Stimulated activated CD8-positive, alpha-beta memory T cell treated with anti-CD3 and anti-CD28 coated beads, Interleukin-4, amount 100 ng/mL, for 4 hours (primary cell): ENCODE measurements at places on chromosomes 13 and 19.

- no peak for DNase-seq
Measured at GRCh38 chr13:50355797-50356196, 340.6 kb downstream of the KCNRG start.

GRCh38 chr19:30066781-30067759 lies 125.0 kb downstream of the URI1 start:
- DNase-seq, result no peak

DNA sequence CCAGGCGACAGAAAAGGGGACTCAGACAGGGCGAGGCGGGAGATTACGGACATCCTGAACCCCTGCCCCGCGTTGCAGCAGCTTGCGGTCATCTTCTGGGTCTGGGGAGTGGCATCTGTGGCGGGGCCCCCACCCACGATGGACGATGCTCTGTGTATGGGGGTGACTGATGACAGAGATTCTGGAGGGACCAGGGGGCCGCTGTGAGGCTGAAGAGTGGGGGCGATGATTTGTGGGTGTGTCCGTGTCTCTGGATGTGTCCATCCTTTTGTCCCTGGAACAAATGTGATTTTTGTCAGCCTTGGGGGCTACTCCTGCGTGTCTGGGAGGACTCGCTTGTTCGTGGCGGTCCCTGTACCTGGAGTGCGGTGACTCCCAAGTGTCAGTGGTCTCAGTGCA lies 17.7 kb downstream of the ZNF77 start:
- DNase-seq, result no peak

- no peak for DNase-seq
Measured at GRCh38 chr13:45752510-45752909, 50.4 kb downstream of the CBY2 start.

- DNase-seq, result no peak
Measured at GRCh38 chr13:27770809-27771208, 21.5 kb upstream of the GSX1 start.

DNA sequence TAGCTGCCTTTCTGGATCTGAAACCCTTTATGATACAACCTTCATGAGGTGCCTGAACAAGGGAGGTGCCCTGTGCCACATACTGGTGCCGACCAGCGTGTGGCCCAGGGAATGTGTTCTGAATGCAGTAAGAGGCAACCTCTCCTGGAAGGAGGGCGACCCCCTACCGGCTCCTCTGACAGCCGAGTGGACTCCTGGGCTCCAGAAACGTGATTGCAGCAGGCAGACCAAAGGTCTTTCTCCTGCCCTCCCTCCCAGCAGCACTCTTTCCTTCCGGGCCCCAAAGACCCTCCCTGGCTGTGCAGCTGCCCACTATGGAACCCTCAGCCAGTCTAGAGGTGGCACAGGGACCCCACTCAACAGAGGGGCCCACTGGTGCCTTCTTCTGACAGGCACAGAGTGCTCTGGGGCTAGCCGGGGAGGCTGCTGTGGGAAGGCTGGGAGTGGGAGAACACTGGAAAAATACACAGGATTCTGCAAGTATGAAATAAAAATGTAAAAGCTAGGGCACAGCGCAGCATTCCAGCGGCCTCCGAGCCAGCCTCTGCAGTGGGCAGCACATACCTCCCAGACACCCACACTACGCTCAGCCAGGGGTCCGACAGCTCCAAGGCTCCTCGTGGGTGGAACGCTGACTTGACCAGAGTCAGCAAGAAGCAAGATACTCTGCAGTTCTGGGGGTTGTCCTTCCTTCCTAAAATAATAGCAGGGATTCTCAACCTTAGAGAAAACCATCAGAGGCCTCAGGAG lies 14.9 kb downstream of the SH3GL1 start:
- no peak for DNase-seq

DNA sequence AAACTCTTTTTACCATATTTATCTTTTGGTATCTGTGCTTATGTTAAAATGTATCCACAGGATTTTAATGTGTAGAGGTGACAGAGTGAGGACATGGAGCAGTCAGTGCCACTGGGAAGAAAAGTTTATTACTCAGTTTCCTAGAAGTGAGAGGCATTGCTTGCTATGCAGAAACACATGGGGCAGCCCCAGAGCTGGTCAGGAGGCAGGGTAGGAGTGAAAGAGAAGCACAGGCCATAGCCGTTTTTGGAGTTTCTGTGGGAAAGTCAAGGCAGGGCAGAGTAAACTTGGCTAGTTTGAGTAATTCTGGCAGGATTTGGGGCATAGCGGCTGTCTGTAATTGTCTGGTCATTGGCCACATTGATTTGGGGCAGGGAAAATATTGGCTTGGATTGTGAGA lies 370.9 kb downstream of the FGF9 start:
- DNase-seq, result no peak

DNA sequence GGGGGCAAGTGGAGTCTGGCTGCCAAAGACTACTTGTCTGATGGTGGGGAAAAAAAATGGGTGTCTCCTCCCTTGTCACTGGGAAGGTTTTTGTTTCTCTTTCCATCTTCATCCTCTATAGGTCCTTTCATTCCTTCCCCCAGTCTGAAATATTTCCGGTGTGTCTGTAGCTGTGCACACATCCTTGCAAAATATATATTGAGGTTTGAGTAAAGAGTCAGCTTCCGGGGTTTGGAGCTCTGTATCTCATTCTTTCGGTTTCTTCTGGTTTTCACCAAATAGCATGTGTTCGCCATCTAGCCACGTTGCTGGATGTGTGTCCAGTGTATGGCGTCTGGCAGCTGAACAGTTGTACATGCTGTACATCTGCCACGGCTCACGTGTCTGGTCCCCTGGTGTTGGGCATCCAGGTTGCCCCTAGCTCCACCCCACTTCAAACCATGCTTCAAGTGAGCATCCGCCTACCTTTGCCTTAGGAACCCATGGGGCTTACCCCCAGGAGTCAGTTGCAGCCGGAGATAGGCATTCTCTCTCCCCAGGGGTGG lies 142.2 kb downstream of the SIPA1L3 start:
- no peak for DNase-seq

- no peak for DNase-seq
Measured at GRCh38 chr13:96809366-96810096, 184.7 kb downstream of the OXGR1 start.

DNA sequence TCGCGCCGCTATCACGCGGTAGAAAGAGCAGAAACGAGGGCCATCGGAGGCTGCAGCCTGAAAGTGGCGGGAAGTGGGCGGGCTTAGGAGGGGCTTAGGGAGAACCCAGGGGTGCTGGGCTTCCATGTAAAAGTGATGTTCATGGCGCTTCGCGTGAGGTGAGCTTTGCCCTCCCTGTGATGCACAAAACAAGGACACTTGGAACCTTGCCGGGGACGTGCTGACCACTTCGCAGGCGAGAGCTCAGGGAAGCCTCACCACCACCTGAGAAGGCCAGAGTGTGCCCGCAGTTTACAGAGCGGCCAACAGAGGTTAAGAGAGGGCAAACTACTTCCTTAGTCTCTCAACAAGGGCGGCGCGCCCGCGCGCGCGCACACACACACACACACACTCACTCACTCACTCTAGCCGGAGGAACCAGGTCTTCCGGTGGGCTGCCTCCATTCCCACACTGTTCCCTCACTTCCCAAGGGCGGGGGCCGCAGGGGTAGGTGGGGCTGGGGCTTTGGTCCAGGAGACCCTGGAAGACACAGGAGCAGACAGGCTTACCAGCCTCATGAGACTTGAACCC lies 651 bp downstream of the GAPDHS start:
- no peak for DNase-seq

DNA sequence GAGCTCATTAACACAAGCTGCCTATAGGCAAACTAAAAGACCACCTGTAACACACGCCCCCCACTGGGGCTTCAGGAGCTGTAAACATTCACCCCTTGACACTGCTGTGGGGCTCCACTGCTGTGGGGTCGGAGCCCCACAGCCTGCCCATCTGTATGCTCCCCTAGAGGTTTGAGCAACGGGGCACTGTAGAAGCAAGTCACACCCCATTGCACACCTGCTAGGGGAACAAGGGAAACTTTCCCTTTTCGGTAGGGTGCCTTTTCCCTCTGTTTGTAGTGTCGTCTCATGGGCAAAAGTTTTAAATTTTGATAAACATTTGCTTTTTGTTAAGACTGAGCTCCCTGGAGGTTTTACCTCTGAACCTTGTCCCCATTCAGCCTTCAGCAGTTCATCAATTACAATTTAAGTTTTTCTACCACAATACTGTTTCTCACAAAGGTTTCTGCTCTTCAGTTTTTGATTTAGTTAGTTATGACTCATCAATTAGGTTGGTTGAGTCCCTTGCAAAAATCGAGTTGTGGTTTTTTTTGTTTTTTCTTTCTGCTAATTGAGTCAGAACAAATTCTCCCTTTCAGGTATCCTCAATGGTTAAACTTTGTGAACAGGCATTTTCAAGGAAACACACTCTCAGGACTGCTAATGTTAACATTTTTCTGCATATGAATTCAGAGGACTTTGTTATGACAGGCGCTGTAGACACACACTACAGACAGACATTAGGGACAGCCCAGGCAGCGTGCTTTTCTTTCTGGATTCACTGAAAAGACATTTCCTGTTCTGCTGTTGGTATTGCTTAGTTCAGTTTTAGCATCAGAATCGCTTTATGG lies 35.1 kb downstream of the ZNF433 start:
- DNase-seq, result no peak

DNA sequence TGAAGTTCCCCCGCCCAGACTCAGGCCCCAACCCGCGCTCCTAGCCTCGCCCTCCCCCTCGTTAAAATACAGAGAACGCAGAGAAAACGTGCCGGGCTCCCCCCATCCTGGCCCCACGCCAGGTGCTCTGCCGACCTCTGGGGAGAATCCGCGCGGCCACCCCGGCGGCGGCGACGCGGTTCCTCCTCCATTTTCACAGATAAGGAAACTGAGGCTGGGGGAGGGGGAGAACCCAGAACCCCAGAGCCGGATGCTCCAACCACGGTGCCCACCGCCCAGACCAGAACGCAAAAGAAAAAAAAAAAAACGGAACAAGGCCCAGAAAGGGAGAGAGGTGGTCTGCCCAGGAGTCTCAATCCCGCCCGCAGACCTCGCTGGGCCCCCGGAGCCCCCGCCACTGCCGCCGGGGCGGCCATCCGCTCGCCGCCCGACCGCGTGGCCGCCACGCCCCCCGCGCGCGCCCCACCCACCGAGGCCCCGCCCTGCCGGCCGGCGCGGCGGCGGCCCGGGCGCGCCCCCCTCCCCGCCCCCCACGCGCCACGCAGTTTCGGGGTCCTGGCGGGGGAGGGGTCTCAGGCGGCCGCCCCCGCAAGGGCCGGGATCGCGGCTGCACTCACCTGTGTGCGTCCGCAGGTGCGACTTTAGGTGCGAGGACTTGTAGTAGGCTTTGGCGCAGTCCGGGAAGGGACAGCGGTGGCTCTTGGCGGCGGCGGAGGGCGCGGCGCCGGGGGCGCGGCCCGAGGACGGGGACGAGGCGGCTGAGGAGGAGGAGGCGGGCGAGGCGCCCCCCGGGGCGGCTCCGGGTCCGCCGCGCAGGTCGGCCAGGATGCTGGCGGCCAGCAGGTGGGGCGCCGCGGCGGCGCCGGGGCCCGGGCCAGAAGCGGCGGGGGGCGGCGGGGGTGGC lies 703 bp downstream of the KLF16 start:
- no peak for DNase-seq

DNA sequence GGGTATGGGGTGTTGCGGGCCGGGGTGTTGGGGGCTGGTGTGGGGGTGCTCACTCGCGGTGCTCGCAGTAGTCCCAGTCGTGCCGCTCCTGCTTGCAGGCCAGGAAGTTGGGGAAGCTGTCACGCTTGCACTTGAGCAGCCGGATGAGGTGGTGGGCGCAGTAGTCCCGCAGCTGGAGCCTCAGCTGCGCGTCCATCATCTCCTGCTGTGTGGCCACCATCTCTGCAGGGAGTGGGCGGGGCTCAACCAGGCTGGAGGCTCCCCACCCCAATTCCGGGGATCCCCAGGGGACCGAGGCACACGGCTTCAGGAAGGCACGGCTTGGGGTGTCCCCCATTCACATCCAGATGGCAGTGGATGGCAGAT lies 5.2 kb downstream of the NDUFB7 start:
- DNase-seq, result no peak

GRCh38 chr13:27625839-27626238 lies 4.1 kb downstream of the POLR1D start:
- no peak for DNase-seq

- DNase-seq, result no peak
Measured at GRCh38 chr19:56139847-56140582, 1.1 kb upstream of the ZNF444 start.

- no peak for DNase-seq
Measured at GRCh38 chr13:100156788-100157187, 67.9 kb downstream of the PCCA start.

GRCh38 chr19:33825556-33825955 lies 28.9 kb downstream of the KCTD15 start:
- DNase-seq, result no peak

DNA sequence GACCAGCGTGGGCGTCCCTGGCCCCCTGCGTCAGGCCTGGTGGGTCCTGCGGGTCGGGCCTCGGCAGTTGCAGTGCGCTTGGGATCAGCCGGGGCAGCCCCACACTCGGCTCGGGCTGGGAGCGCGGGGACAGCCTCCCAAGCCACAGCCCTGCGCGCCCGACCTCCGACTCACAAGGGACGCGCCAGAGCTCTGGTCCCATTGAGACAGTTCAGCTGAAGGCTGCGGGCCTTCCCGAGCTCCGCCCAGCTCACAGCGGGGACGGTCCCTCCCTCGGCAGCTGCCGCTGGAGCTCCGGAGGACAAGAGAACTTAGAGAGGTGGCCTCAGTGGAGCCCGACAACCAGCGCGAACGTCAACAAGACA lies 45.7 kb upstream of the ZNF730 start:
- DNase-seq, result no peak

DNA sequence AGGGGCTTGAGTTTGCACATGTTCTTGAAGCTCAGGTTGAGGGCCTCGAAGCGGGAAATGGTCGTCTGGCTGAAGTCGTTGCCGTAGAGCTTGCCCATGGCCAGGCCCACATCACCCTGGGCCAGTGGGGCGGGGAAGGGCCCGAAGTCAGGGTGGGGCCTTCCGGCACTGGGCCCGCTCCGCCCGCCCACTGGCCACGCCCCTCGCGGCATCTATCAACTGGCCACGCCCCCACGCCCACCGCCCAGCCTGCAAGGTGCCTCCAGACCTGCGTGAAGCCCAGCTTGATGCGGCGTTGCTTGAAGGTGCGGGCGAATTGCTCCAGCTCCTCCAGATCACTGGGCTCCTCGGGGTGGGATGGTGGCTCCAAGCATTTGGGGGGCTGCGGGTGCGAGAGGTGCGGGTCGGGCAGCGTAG lies 19.9 kb downstream of the ZNF574 start:
- no peak for DNase-seq

DNA sequence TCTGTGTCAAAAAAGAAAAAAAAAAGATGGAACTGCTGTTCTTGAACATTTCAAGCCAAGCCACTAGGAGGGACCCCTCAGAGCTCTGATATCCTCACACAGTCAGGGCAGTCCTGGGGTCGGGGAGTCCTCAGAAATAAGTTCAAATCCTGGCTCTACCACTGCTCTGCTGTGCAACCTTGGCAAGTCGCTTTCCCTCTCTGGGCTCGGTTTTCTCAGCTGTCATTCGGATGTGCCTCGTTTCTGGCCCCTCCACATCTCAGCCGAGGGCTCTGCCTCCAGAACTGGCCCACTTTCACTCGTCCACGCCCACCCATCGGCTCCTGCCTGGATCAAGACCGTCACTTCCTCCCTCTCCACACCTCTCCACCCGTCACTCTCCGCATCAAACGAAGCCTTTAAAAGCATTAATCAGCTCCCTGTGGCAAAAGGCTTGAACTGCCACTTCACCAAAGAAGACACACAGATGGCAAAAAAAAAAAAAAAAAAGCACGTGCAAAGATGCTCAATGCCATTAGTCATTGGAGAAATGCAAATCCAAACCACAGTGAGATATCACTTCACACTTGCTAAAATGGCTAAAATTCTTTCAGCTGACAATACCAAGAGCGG lies 7.4 kb upstream of the ZNRF4 start:
- DNase-seq, result no peak

GRCh38 chr19:14187561-14187960 lies 18.4 kb downstream of the ADGRL1 start:
- DNase-seq, result no peak

- no peak for DNase-seq
Measured at GRCh38 chr13:99987154-99988019, 5.8 kb downstream of the ZIC2 start.
